ENCODE measurements at places on chromosomes 7 and 10.

DNA sequence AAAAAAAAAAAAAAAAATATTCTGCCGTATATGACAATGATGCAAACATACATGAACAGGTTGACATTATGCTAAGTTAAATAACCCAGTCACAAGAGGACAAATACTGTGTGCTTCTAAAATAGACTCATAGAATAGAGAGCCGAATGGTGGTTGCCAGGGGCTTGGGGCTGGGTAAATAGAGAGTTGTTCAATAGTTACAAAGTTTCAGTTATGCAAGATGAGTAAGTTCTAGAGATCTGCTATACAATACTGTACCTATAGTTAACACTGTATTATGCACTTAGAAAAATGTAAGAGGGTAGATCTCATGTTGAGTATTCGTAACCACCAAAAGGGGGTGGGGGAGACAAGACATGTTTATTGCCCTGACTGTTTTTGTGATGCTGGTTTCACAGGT lies 77.1 kb upstream of the GNAI1 start:
- no peak for DNase-seq

DNA sequence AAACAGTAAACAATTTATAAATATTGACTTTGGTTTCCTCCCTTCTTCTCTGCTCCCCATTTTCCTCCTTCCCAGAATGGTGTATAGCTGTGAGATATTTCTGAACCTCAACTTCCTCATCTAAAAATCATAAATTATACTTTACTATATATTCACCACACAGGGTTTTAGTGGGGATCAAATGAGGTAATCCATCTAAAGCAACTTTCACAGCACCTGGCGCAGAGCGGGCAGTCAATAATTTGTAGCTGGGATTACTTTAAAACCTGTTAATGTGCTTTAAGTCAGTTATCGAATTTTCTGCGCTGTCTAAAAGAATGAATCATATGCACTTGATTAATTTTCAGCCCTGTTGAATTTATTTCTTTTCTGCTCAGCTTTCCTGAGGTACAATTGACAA lies 172.7 kb downstream of the PTEN start:
- no peak for DNase-seq

GRCh38 chr10:71433768-71434744 lies 37.3 kb downstream of the CDH23 start:
- DNase-seq: peak; percentile 27

DNA sequence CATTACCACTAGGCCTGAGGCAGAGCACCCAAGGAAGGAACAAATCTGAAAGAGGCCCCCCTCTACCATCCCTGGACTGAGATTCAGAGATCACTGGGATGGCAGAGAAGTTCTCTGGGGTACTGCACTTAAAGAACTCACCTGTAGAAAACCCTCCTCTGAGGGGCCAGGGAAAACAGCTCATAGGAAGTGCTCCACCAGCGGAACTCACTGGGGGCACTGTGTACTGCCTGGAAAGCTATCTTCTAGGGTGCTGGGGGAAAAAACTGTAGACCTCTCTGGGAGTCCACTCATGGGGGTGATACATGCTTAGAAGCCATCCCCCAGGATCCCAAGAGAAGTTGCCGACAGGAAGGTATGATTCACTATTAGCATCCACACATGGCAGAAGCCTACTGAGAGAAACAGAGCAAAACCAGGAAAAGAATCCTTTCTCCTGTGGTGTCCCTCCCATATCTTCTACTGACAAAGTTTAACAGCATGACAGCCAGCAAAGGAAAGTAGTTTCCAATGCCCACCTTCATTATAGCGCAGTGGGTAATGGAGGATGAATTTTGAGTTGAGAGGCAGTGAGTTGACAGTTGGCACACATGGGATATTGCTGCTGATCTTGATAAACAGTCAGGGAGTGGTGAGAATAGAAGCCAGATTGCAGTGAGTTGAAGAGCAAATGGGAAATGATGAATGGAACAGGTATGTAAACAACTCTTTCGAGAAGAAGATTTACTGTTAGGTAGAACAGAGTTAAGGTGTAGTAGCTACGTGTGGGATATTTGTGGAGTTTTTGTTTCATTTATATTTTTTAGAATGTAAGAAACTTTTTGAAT lies 20.9 kb downstream of the ANKIB1 start:
- no peak for DNase-seq

- DNase-seq: no peak
Observed at GRCh38 chr7:105044449-105045070, 30.6 kb downstream of the KMT2E start.

All from CD4-positive, alpha-beta T cell treated with Interferon alpha-2 for 1 hour (primary cell).